ENCODE measurements at places on chromosomes 1 and 21.

DNA sequence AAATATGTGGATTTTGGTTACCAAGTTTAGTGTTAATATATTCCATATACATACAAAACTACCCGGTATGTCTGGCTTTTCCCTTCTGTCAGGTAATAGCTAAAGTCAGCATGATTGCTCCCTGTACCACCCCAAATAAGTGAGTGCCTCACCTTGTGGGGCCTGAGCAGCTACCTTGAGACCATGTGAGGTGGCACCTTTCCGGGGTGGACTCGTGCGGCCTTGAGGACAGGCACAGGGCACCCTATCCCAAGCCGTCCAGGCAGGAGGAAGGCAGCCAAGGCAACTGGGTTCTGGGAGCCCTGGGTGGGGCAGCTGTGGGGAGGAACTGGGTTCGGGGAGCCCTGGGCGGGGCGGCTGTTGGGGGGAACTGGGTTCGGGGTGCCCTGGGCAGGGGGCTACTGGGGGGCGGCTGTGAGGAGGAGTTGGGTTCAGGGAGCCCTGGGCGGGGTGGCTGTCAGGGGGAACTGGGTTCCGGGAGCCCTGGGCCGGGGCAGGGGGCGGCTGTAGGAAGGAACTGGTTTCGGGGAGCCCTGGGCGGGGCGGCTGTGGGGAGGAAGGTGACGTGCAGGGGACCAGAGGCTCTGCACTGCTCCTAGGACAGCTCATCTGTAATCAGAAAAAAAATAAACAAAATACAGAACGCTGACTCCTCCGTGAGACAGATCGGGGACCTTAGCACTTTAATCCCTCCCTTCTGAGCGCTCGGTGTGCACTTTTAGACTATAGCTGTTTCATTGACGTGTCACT lies 63.3 kb downstream of the POFUT2 start:
- no peak for DNase-seq

- no peak for DNase-seq
Observed at GRCh38 chr1:230342699-230343098, 83.4 kb downstream of the PGBD5 start.

GRCh38 chr1:56957931-56958330 lies 7.9 kb downstream of the C8B start:
- DNase-seq, result no peak

- no peak for DNase-seq
Observed at GRCh38 chr1:105632342-105633196, 1423.9 kb upstream of the PRMT6 start.

DNA sequence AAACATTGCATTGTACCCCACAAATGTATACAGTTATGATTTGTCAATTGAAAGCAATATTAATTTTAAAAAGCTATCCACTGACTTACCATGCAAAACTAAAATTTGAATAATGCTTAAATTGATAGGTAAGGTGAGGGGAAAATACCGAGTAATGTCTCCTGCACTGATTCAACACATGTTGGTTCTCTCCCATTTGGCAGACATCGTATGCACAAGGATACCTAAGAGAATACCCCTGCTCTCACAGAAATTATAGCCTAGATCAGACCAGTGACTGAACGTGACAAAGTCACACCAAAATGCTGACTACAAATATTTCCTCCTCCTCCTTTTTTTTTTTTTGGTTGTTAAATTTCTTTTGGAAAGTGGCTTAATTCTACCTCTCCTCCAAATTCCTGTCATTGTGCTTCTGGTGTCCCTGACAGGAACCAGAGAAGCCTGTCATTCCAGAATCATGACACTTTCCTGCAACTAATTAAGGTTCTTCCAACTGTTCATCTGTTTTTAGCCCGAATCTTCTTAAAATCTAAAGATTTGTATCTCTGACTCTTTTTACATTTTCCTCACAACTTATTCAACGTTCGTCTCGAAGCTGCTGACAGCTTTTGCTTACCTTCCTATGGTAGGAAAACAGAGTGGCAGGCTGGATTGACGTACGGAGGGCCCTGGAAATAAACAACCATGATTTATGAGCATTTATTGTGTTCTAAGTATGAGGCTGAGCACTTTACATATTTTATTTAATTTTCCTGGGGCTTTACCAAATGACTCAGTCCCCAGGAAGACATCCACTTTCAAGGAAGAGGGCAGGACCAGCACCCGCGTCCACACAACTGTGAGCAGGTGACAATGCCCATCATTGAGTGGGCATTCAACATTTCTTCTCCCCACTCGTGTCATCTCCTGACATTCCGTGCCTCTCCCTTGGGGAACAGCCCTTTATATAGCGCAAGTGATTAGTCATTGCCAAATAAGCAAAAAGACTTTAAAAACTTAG lies 57.9 kb upstream of the KCNE2 start:
- no peak for DNase-seq

DNA sequence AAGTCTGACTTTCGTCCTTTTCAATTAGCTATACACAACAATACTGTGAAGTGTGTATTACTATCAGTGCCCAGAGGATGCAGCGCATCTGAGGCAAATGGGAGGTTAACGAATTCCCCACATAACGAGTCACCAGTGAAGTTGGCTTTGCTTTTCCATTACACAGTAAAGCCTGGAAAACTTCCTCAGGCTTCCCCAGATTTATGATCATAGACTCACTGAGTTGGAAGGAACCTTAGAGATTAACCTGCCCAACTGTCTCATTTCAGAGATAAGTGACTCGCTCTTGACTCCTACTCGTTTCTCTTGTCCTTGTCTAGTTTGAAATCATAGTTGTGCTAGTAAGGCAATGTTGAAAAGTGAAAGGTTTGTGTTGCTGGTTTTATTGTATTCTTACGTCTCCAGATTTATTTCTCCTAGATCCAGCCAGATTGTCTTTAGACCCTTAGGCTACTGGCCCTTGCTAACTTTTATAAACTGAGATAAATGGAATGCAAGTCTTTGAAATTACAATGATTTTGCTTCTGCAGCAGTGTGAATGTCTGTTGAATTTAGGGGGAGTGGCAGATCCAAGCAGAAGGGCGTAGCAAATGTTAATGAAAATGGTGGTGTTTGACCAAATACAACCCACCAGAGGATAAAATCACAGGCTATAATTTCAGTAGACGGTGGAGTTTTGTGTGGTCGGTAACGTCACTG lies 17.3 kb downstream of the S1PR1 start:
- no peak for DNase-seq
